ENCODE measurements at places on chromosomes 1 and 21. TPM values are rescaled to one million over a fixed set of nuclear protein-coding genes. Genes with fewer than 3 reads are reported as not detected.

DNA sequence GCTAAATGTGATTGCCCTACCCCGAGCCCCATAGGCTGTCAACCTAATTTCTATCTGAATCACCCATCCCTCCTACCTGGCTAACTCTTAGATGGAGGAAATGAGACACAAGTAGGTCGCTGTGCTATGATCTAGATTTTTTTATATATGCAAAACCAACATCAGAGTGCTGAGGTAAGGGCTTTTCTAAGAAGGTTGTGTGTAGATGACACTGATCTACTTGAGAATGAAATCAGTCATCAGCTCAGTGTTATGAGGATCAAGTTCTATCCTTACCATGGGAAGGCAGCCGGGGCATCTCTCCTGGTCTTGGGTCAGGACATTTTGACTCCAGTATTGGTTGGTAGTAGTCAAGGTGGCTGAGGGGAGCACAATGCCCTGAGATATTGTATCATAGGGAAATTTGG, 23.6 kb downstream of the SLAMF1 start:
- peaks cover 10% of the 10 kb centered on the region for H3K36me3 ChIP-seq
- peaks cover 67% of the 10 kb centered on the region for H3K4me1 ChIP-seq
- peak overlapping the region; percentile 5 for H3K27ac ChIP-seq
- H3K4me3 ChIP-seq, result no peak overlapping the region
- peak; percentile 52 for DNase-seq

- DNase-seq, result no peak
- H3K4me3 ChIP-seq, result no peak overlapping the region
- no peaks in the 10 kb centered on the region for H3K36me3 ChIP-seq
- H3K27me3 ChIP-seq, result no peaks in the 10 kb centered on the region
Observed at GRCh38 chr21:17554679-17555465, 42.0 kb downstream of the CXADR start.

GRCh38 chr1:36553591-36554322, 71.0 kb upstream of the CSF3R start:
- peak; percentile 57 for DNase-seq
- no peaks in the 10 kb centered on the region for H3K4me1 ChIP-seq
- H3K36me3 ChIP-seq, result no peaks in the 10 kb centered on the region
- no peaks in the 10 kb centered on the region for H3K27me3 ChIP-seq

DNA sequence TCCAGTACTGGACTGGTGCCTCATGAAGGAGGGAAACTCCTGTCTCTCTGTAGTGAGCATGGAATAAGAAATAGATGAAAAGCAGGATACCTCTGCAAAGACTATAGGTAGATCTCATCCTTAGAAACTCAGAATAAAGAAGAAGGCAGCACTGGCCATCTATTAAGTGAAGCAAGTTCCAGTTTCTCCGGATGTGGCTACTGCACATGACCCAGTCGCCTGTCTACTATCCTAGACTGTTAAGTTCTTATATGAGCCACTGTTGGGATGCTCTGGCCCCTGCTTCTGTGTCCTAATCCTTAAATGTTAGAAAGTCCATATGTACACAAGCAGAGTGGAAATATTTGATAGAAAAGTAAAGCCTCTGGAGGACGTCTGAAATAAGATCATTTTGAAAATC, 2.2 kb downstream of the FASLG start:
- no peak for DNase-seq
- H3K36me3 ChIP-seq, result no peaks in the 10 kb centered on the region
- peaks cover 49% of the 10 kb centered on the region for H3K4me1 ChIP-seq
- H3K27me3 ChIP-seq, result no peaks in the 10 kb centered on the region
- H3K27ac ChIP-seq, result no peak overlapping the region
- peak overlapping the region; percentile 22 for H3K4me3 ChIP-seq

- DNase-seq, result no peak
- H3K36me3 ChIP-seq, result peaks cover 18% of the 10 kb centered on the region
- H3K4me1 ChIP-seq, result no peaks in the 10 kb centered on the region
- no peaks in the 10 kb centered on the region for H3K27me3 ChIP-seq
- H3K27ac ChIP-seq, result no peak overlapping the region
Observed at GRCh38 chr1:246838118-246838456, 93.7 kb downstream of the AHCTF1 start.

GRCh38 chr1:223667484-223668182, 2.1 kb upstream of the CAPN8 start:
- H3K27me3 ChIP-seq, result no peaks in the 10 kb centered on the region
- H3K27ac ChIP-seq, result no peak overlapping the region
- no peak overlapping the region for H3K4me3 ChIP-seq

- no peak for DNase-seq
- peaks cover 8% of the 10 kb centered on the region for H3K36me3 ChIP-seq
- peak overlapping the region; percentile 83 for H3K4me3 ChIP-seq
- H3K27ac ChIP-seq, result peak overlapping the region; percentile 83
- H3K4me1 ChIP-seq, result peaks cover 49% of the 10 kb centered on the region
Observed at GRCh38 chr1:155003227-155003765, 694 bp downstream of the ZBTB7B start.

GRCh38 chr1:201489643-201490261, 17.2 kb downstream of the CSRP1 start:
- H3K27ac ChIP-seq, result no peak overlapping the region
- no peaks in the 10 kb centered on the region for H3K4me1 ChIP-seq
- no peak for DNase-seq
- H3K36me3 ChIP-seq, result no peaks in the 10 kb centered on the region
- H3K27me3 ChIP-seq, result no peaks in the 10 kb centered on the region
- no peak overlapping the region for H3K4me3 ChIP-seq

DNA sequence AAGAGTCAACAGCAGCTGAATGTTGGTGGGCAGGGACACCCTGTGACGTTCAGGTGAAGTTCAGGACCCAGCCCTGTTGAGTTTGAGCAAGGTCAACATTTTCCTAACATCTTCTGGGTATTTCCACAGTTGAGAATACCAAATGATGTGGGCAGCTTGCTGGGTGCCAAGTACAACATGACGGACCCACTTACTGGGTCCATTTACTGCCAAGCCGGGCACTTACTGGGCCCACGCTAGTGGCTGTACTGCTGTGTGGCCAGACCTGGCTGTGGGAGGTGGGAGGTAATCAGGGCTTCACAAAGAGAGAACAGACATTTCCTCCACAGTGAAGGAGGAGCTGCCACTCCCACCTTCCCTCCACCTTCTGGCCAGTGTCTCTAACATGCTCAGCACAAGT, 99.2 kb downstream of the PSMG1 start:
- H3K4me1 ChIP-seq, result no peaks in the 10 kb centered on the region
- H3K27me3 ChIP-seq, result no peaks in the 10 kb centered on the region
- no peaks in the 10 kb centered on the region for H3K36me3 ChIP-seq
- no peak for DNase-seq

DNA sequence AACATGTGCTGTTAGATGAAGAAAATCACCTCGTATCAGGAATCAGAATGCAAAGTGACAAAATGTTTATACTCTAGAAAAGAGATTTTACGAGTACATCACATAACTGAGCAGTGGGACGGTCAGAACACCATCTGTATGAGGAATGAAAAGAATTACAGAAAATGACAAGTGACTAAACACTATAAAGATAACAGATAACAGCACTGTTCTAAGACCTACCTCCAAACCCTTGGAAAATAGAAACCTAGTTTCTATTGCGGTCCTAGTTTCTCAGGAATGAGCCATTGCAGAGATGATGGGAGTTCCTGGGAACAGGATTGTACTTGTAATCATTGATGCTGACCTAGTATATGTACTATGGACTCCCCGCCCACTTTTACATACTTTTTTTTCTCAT, 839.4 kb upstream of the ADAMTS5 start:
- H3K4me1 ChIP-seq, result no peaks in the 10 kb centered on the region
- H3K36me3 ChIP-seq, result no peaks in the 10 kb centered on the region
- no peak for DNase-seq
- H3K27ac ChIP-seq, result no peak overlapping the region
- H3K4me3 ChIP-seq, result no peak overlapping the region

- peaks cover 11% of the 10 kb centered on the region for H3K36me3 ChIP-seq
- no peak overlapping the region for H3K4me3 ChIP-seq
Observed at GRCh38 chr1:42692461-42692860, 10.2 kb downstream of the YBX1 start.

- peak overlapping the region; percentile 79 for H3K27ac ChIP-seq
- no peak for DNase-seq
- no peaks in the 10 kb centered on the region for H3K27me3 ChIP-seq
- H3K36me3 ChIP-seq, result peaks cover 1% of the 10 kb centered on the region
Observed at GRCh38 chr1:3858231-3858981, 1.1 kb downstream of the DFFB start.

GRCh38 chr1:6423321-6423999, 1.1 kb upstream of the ESPN start:
- no peaks in the 10 kb centered on the region for H3K27me3 ChIP-seq
- H3K4me1 ChIP-seq, result peaks cover 13% of the 10 kb centered on the region
- peak; percentile 70 for DNase-seq
- H3K4me3 ChIP-seq, result peak overlapping the region; percentile 15

GRCh38 chr1:245353915-245354775, 199.4 kb downstream of the KIF26B start:
- no peak for DNase-seq
- no peak overlapping the region for H3K4me3 ChIP-seq
- H3K36me3 ChIP-seq, result no peaks in the 10 kb centered on the region
- H3K27me3 ChIP-seq, result no peaks in the 10 kb centered on the region
- no peak overlapping the region for H3K27ac ChIP-seq

EVA1B gene
- 10.9 TPM for total RNA-seq

ADAMTS1 gene
- total RNA-seq, result 7.6 TPM

LRRC71 gene
- total RNA-seq, result not detected

HEYL gene
- total RNA-seq, result 0.16 TPM

SYDE2 gene
- total RNA-seq, result 9.1 TPM

ANKRD13C gene
- 25.9 TPM for total RNA-seq

LY9 gene
- 103 TPM for total RNA-seq

SLC5A3 gene
- total RNA-seq, result 8.8 TPM

CNIH3 gene
- 1.0 TPM for total RNA-seq

AVPR1B gene
- total RNA-seq, result not detected

GJA4 gene
- not detected for total RNA-seq

MMEL1 gene
- total RNA-seq, result 3.7 TPM

BEND5 gene
- total RNA-seq, result 12.6 TPM

SEMA4A gene
- total RNA-seq, result 2.1 TPM

Data from naive thymus-derived CD4-positive, alpha-beta T cell (primary cell).